ENCODE measurements at places on chromosomes 16 and 17. TPM values are rescaled to one million over a fixed set of nuclear protein-coding genes. Genes with fewer than 3 reads are reported as not detected.

GRCh38 chr17:2023692-2024571 lies 1.2 kb downstream of the RTN4RL1 start:
- H3K27me3 ChIP-seq = peaks cover 74% of the 10 kb centered on the region
- H3K27ac ChIP-seq = no peak overlapping the region

Gene WFDC1
- total RNA-seq = not detected

DNA sequence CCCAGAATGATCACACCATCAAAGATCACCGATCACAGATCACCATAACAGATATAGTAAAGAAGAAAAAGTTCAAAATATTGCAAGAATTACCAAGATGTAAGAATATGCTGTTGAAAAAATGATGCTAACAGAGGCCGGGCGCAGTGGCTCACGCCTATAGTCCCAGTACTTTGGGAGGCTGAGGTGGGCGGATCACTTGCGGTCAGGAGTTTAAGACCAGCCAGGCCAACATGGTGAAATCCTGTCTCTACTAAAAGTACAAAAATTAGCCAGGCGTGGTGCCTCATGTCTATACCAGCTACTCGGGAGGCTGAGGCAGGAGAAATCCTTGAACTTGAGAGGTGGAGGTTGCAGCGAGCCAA lies 53.2 kb downstream of the CPPED1 start:
- DNase-seq = no peak
- H3K36me3 ChIP-seq = peaks cover 15% of the 10 kb centered on the region
- no peak overlapping the region for H3K4me3 ChIP-seq

DNA sequence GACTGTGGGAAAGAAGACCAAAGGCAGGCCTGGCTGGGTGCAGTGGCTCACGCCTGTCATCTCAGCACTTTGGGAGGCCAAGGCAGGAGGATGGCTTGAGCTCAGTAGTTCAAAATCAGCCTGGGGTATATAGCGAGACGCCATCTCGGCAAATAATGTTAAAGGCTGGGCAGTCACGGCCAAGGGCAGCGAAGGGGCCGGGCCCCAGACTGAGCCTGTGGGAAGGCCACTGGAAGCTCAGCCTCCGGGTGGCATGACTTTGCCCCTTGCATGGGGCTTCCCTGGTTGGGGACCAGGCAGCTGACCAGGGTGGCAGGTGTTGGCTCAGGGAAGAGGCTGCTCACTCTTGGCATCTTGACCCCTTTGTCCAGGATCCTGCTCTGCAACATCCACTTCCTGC lies 14.0 kb upstream of the CD300LD start:
- no peak overlapping the region for H3K4me3 ChIP-seq
- H3K4me1 ChIP-seq = peaks cover 26% of the 10 kb centered on the region
- no peak for DNase-seq
- H3K27ac ChIP-seq = no peak overlapping the region
- no peaks in the 10 kb centered on the region for H3K36me3 ChIP-seq

Gene GAST
- not detected for total RNA-seq

DNA sequence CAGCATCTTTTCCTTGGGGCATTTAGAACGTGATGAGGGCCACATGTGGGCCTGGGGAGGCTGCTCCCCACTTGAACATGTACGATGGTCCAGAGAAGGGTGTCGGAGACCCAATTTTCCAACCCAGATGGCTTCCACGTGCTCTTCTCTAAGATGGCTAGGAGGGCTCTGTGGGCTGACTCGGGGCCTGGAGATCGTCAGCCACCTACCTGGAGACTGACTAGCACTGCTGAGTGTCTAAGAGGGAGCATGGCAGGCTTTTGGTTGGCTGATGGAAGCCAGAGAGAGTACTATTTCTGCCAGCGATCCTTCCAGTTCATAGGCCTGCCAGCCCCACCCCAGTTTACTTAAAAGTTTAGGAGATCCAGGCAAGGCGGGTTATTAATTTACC lies 60.2 kb upstream of the CLEC18A start:
- no peak overlapping the region for H3K27ac ChIP-seq
- no peak for DNase-seq
- H3K4me1 ChIP-seq = no peaks in the 10 kb centered on the region
- H3K36me3 ChIP-seq = peaks cover 21% of the 10 kb centered on the region

Gene CRISPLD2
- total RNA-seq = 0.25 TPM

DNA sequence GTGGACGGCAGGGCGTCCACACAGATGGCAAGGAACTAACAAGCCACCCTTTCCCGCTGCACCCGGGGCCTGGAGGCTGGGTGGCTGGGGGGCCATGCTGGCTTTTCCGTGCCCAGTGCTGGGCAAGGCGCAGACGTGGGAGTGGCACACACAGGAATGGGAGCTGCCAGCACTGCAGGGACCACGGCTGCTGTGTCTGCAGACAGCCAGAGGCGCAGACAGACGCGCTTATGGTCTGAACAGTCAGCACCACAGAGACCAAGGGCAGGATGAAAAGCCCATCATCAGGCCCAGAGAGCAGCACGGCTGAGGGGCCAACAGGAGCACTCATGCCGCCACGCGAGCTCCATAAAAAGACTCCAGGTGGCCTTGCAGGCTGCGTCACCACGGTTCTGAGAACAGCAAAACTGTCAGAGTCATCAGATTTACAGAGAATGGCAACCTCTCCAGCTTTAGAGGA lies 24.0 kb downstream of the PDIA2 start:
- no peak overlapping the region for H3K4me3 ChIP-seq
- H3K27me3 ChIP-seq = no peaks in the 10 kb centered on the region
- H3K27ac ChIP-seq = no peak overlapping the region
- peaks cover 6% of the 10 kb centered on the region for H3K4me1 ChIP-seq

GRCh38 chr16:76749780-76750375 lies 441.1 kb upstream of the MON1B start:
- no peak for DNase-seq
- no peaks in the 10 kb centered on the region for H3K27me3 ChIP-seq
- H3K27ac ChIP-seq = no peak overlapping the region
- no peak overlapping the region for H3K4me3 ChIP-seq

DNA sequence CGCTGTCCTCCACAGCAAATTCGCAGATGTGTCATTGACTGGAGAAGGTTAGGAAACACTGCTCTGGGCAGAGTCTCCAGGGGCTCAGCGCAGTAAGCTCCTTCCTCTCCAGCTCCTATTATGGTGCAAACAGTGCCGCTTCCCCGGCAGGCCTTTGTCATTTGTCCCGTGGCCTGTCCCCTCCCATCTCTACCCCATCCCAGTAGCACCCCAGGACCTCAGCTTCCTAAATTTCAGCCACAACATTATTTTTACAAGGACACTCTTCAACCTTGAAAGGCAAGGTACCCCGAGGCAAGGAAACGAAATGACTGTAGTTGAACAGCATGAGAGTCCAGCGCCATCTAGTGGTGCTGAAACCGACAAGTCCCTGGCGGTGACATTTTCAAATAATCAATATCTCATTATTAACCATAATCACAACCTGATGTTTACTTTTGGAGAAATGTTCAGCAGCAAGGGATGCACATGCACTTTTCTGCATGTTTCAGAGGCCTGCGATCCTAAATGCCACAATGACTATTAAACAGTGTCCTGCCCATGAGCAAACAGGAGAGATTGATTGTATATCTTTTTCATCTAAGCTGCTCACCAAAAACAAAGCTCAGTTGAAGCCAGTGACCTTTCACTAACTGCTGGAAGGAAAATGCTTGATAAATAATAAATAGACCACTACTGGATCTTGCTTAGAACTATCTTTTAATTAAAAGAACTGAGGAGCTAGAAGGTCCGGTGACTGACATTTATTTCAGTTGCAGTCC lies 16.5 kb downstream of the MRPS23 start:
- H3K4me3 ChIP-seq = no peak overlapping the region
- peaks cover 6% of the 10 kb centered on the region for H3K4me1 ChIP-seq
- no peaks in the 10 kb centered on the region for H3K27me3 ChIP-seq
- H3K36me3 ChIP-seq = peaks cover 5% of the 10 kb centered on the region
- H3K27ac ChIP-seq = no peak overlapping the region

- DNase-seq = no peak
- no peak overlapping the region for H3K4me3 ChIP-seq
- H3K4me1 ChIP-seq = peaks cover 3% of the 10 kb centered on the region
- peaks cover 8% of the 10 kb centered on the region for H3K36me3 ChIP-seq
- no peak overlapping the region for H3K27ac ChIP-seq
These were observed 17.9 kb downstream of the PRPSAP1 start for GRCh38 chr17:76335716-76336381.

Measured in activated CD4-positive, alpha-beta T cell treated with anti-CD3 and anti-CD28 coated beads, Interleukin-2, amount 10 ng/mL, durations not matched to agents 7 days and 5 days (primary cell).